Left lobe of liver (tissue), 2 donors: ENCODE measurements at places on chromosomes 7 and 10. TPM values are rescaled to one million over a fixed set of nuclear protein-coding genes. Genes with fewer than 3 reads are reported as not detected.

The PDZD7 gene
- total RNA-seq = 0.13 TPM

The DYNC1I1 gene
- total RNA-seq = 0.15 TPM

The LOXL4 gene
- 0.55 TPM for total RNA-seq

The COA1 gene
- total RNA-seq = 16.0 TPM

The VSTM4 gene
- 2.7 TPM for total RNA-seq
